Amniotic epithelial cell (primary cell): ENCODE measurements at places on chromosomes 3 and 15.

- DNase-seq: no peak
Observed at GRCh38 chr3:33940736-33941135, 142.3 kb downstream of the PDCD6IP start.

DNA sequence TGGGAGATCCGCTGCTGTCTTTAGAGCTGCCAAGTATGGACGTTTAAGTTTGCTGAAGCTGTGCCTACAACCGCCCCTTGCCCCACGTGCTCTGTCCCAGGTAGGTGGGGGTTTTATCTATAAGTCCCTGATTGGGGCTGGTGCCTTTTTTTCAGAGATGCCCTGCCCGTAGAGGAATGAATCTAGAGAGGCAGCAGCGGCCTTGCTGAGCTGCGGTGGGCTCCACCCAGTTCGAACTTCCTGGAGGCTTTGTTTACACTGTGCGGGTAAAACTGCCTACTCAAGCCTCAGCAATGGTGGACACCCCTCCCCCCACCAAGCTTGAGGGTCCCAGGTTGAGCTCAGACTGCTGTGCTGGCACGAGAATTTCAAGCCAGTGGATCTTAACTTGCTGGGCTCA lies 83.4 kb upstream of the FGF7 start:
- no peak for DNase-seq

DNA sequence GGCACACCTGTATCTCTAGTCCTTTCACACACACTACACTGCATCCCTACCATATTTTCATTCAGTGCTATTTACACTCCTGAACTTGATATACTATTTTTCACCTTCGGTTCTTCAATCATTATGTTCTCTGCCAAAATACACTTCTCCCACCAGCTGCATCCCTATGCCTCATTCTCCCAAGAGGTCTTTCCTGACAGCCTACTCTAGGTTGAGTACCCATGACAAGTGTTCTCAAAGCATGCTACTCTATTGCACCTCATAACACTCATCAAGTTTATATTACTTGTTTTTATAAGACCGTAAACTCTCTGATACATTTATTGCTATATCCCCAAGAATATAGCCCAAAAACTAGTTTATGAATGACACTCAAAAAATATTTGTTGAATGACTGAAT lies 549.5 kb downstream of the PYDC2 start:
- no peak for DNase-seq

DNA sequence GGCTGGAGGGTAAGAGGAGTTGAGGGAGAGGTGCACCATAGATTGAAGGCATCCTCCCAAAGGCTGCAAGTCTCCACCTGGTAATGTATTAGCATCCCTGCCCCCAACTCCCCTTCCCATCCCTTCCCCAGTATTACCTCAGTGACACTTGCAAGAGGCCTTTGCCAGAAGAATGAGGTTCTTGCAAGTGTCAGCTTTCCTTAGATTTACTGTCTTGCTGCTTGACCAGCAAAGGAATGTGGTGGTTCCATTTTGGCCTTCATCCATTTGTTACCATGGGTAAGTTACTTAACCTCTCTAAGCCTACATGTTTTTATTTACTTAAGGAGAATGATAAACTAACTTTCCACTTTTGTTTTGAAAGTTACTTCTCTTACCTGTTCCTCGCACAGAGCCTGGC lies 108.9 kb downstream of the LRTM1 start:
- DNase-seq: peak; percentile 13

DNA sequence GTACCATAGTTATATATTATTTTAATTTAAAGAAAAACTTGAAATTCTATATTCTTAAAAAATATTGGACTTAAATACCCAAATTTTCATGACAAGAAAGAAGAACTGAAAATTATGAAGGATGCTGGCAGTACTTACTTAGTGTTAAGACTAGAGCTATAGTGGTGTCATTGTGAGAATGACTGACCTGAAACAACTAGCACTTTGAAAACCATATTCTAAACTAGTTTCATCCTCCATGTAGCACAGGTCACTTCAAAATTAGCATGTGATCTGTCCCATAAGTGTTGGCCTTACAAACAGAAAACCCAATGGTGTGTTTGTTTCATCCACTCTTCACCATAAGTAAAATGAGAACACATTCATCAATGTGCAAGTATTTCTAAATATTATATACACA lies 208.6 kb downstream of the ZIC4 start:
- DNase-seq: no peak

GRCh38 chr3:12489832-12490231 lies 5.6 kb downstream of the TSEN2 start:
- peak; percentile 90 for DNase-seq

DNA sequence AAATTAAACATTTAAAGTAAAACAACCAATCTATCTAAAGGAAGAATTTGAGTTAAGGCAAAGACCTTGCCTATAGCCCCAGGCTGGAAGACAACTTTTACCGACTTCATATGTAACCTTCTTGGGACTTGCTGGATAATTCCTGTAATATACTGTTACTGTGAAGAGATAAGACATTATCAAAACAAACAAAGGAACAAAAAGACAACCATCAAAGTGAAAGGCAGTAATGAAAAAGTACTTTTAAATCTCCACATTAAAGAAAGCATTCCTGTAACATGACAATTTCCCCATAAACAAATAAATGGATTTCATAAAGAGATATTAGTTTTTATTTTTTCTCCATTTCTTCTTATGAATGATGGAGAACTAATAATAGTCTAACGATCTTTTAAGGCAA lies 2.4 kb downstream of the CMTM6 start:
- DNase-seq: no peak

DNA sequence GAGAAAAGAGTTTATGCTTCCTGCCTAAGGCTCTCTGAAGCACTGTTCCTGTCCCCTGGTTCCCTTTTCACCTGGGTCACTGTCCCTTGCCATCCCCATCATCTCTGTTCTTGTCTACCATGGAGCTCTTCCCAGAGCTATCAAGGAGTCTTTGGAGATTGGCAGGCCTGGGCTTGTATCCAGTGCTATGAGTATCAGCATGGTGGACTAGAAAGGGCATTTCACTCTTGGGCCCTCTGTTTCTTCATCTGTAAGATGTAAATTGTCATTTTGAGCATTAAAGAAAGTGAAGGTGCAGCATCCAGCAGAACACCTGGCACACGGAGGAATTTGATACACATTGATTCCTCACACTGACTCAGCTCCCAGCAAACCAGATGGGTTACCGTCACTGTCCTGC lies 388.2 kb downstream of the CACNA2D3 start:
- DNase-seq: no peak

DNA sequence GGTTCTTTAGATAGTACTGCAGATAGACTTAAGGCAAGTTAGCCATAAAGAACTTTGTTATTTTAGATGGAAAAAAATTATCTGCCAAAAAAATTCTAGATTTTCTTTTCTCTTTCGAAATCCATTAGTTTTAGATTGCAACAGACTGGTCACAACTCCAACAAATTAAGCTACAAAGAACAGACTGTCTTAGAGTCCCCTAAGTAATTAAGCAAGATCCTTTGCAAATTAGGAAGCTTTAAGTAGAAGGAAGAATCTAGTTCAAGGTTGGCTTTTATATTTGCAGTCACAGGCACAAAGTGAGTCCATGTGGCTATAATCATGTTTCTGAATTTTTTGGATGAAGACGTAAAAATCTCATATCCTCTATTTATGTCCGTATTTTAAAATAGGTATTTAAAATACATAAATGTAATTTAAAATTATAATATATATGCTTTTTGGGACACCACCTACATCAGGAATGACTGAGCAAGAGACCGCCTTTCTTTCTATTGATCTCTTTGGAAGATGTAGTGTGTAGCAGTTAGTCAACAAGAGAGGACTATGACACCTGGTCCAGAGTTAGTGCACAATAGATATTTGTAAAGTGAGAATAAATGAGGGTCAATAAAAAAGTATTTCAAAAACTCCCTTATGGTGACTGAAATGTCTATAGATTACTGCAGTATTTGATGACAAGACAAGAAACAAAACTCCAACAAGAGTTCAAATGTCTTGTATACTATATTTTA lies 34.4 kb downstream of the TMEM45A start:
- DNase-seq: no peak

DNA sequence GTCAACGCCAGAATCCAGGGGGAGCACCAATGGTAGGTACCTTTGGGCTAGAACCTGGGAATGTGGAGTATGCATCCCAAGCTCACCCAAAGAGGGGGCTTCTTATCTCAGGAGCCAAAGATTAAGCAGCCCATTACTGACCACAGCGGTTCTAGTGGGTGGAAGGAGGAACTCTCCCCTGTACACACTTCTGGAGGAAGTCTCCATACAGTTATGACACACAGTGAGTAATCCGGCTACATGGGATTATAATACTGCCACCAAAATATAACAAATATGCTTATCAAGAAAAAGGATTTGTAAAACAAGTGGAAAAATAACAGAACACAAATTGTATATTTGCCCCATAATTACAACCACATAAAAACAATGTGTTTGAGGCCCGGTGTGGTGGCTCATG lies 8.4 kb downstream of the MYO1E start:
- DNase-seq: peak; percentile 78

DNA sequence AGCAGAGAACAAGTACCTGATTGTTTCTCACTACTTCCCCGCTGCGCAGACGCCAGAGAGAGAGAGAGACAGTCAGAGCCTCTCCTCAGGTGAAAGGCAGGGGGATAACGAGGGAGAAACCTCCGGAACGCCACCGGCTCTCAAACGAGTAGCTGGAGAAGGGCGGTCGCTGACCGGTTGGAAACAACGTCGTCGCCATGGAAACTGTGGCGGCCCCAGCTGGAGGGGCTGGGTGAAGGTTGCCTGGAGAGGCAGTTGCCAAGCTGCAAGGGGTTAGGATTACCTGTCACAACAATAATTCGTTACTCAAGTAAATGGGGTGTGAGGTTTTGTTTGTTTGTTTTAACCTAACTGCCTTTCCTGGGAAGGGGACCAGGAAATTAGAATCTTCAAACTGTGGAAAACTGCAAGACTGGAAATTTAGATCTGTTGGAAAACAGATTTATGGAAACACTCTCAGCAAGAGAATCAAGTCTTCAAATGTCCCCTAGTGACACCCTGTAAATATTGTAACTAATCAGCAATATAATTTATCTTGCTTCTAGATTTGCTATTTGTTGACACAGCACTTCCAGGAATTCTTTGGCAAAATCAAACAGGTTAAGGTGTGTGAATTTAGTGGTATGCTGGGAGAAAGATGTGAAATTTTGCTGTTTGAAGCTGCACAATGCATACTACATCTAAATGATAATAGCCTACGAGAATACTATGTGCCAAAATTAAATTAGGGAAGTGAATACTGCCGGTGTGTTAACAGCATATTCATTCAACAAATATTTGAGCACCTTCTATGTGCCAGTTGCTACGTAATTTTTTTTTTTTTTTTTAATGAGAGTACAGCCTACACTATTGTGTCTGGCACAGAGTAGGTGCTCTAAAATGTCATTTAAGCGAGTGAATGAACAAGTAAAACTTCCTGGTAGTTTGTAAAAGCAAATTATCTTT lies at the start of gene DNAH12:
DNAH12 (minus strand) TSS at position 164 of the 945 bp plus-strand sequence. CDS start 1,474 bp downstream, outside the sequence.
- DNase-seq: no peak

DNA sequence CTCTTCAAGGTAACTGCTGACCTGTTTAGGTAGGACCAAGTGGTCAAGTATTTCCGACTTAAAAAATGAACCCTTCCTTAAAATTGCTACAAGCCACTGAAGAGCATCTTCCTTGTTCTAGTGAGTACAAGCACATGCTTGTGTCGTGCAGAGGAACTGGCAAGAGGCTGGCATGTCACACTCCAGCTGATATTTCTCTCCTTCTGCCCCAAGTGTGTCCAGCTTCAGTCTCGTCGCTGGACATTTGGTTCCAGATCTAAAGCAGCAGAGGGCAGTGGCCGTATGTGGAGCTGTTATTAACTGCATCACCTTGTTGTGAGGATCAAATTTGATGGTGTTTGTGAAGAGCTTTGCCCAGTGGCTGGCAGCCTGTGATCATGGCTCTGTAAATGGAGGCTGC lies 10.0 kb downstream of the RBP2 start:
- no peak for DNase-seq

DNA sequence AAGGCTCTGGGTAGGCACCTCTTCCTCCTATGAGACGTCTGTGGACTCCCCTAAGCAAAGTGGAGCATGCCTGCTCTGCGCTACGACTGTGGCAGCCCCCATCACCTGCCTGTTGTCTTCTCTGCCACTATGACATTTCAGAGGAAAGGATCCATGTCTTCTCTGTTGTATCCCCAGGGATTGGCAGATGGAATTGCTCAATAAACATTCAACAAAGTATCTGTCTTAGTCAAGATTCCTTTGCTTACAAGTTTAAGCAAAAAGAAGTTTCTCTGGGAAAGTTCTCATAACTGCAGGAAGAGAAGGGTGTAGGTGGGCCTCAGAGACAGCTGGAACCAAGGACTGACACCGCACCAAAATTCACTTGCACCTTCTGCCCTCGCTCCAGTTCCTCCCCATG lies 34.3 kb downstream of the AMOTL2 start:
- no peak for DNase-seq

GRCh38 chr15:74315626-74316025 lies 51.8 kb downstream of the CYP11A1 start:
- no peak for DNase-seq

GRCh38 chr3:188680189-188680588 lies 491.6 kb upstream of the TPRG1 start:
- DNase-seq: peak; percentile 51

- DNase-seq: no peak
Observed at GRCh38 chr3:37897763-37898162, 36.1 kb downstream of the CTDSPL start.
